Progenitor cell of endocrine pancreas (in vitro differentiated cells): ENCODE measurements at places on chromosomes 2 and 18.
A peak's percentile ranks its signal among the peaks of the same experiment; 100 is the strongest.

GRCh38 chr2:71224935-71225334, 2.0 kb downstream of the PAIP2B start:
- DNase-seq = no peak

- no peak for DNase-seq
Observed at GRCh38 chr2:65551528-65551927, 119.1 kb upstream of the SPRED2 start.

- no peak for DNase-seq
Observed at GRCh38 chr2:128058114-128058513, 30.3 kb upstream of the SAP130 start.

GRCh38 chr2:28390746-28391563, 1.7 kb upstream of the FOSL2 start:
- peak; percentile 42 for DNase-seq

GRCh38 chr18:965921-966758, 61.5 kb downstream of the ADCYAP1 start:
- no peak for DNase-seq

- DNase-seq = no peak
Observed at GRCh38 chr2:99422599-99422998, 67.2 kb downstream of the REV1 start.

- DNase-seq = no peak
Observed at GRCh38 chr2:56369316-56369715, 185.5 kb downstream of the CCDC85A start.

GRCh38 chr2:237763812-237764211, 34.8 kb upstream of the RBM44 start:
- no peak for DNase-seq

DNA sequence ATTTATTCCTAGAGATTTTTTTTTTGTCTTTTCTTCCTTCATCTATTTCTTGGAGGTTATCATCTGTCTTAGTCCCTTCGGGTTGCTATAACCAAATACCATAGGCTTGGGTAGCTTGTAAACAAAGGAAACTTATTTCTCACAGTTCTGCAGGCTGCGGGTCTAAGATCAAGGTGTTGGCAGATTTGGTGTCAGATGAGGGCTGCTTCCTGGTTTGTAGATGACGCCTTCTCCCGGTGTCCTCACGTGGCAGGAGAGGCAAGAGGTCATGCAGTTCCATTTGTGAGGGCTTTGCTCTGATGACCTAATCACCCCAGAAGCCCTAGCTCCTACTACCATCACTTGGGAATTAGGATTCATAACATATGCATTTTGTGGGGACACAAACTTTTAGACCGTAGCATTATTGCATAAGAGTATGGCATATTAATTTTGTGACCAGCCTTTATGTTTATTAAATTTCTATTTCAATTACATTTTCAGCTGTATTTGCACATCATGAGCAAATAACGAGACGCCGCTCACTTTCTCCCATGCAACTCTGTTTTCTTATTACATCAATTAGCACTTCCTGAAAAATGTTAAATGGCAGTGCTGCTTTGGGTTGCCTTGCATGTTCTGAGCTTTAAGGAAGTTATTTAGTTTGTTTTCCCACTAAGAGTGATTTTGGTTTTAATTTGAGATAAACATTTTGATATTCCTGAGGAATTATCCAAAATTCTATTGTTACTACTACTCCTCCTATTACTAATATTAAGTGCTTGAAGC, 246.4 kb upstream of the HDAC4 start:
- no peak for DNase-seq

DNA sequence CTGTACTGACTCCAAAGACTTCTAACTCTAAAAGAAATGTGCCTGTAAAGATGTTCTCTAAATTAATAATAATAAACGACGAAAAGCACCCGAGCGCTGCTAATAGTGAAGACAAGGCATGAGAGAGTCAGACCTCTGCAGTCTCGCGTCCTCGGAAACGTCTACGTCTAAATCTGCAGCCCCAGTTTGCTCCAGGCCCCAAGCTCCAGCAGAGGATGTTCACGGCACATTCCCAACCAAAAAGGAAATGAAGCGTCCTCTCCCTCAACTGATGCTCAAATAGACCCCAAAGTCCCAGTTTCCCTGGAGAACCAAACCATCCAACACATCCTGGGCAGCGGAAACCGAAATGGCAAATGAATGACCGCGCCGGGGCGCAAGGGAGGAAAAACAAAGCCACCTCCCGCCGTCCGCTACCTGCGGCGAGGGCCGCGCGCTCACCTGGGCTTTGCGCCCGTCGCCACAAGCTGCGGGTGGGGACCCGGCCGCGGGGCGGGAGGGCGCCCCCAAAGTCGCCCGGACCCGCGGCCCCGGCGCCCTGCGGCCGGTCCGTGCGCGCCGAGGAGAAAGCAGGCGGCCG, 47.1 kb upstream of the CCDC150 start:
- peak; percentile 53 for DNase-seq

- no peak for DNase-seq
Observed at GRCh38 chr2:96575785-96576456, 39.4 kb downstream of the ARID5A start.

- DNase-seq = no peak
Observed at GRCh38 chr2:159953136-159953823, 109.1 kb downstream of the PLA2R1 start.

GRCh38 chr2:238640486-238640885, 207.4 kb upstream of the TWIST2 start:
- DNase-seq = no peak

- no peak for DNase-seq
Observed at GRCh38 chr2:223366566-223366965, 235.6 kb downstream of the SCG2 start.

- no peak for DNase-seq
Observed at GRCh38 chr2:1623906-1624445, 120.3 kb downstream of the PXDN start.

DNA sequence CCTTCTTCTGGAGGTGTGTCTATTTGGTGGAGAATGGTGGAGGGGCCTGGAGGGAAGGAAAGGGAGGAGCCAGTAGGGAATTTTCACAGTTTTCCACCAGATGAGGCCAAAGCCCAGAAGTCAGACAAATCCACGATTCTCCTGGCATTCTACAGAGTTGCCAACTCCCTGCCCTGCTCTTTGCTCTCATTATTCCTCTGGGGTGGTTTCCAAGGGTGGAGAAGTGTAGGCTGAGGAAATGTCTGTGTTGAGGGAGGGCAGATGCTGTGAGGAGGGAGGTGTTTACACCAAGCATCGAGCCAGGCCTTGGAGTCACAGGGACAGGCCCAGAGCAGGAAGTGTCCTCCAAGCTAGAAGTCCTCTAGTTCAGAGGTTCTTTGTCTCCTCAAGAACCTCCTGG, 124.1 kb upstream of the LGALSL start:
- DNase-seq = no peak

GRCh38 chr2:73070643-73071359, 711 bp downstream of the SFXN5 start:
- peak; percentile 49 for DNase-seq

DNA sequence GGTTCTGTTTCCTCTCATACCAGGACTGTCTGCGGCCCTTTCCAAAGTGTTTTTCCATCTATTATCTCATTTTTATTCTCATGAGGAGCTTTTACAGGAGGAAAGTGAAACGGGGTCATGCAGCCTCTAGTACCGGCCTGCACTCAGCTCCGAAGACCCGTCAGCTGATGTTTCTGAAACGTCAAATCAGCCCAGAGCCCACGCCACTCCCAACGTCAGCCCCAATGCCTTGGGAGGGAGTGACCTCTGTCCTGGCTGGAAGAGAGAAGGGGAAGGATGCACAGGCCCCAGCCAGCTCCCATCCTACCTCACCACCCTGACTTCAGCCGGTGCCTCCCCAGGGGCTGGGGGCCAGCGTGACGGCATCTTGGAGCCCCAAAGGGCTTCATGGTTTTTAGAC, 58.5 kb downstream of the ADCY3 start:
- no peak for DNase-seq

DNA sequence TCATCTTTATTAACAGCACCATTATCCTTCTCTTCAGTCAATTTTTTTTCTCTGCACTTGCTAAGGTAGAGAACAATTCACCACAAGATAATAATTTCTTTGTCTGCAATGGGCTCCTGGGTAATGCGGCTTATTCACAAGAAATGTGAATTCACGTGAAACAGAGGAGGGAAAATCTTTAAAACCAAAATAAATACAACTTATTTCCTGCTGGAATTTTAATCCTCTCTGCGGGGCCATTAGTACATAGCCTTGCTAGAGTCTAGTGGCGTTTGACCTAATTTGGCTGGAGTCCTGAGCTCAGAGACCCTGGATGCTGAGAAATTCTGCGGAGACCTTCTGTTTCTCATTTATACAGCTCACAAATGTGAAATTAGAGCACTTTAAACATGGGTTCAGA, 319.3 kb upstream of the MMADHC start:
- DNase-seq = no peak

DNA sequence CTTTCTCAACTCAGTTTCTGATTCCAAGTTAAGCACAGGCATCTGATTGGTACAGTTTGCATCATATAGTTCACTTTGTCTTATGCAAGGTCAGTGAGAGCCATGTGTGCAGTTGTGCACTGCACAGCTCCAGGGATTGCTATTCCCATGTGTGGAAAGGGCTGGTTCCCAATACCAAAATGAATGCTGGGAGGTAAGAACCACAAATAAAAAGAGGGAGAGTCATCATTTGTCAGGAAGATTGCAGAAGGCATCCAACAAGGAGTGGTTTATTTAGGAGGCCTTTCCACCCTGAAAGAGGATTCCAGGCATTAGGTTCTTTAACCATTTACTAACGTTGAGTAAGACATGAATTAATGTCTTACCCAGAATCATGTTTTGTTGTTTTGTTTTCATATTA, 141.2 kb upstream of the ST6GAL2 start:
- no peak for DNase-seq

DNA sequence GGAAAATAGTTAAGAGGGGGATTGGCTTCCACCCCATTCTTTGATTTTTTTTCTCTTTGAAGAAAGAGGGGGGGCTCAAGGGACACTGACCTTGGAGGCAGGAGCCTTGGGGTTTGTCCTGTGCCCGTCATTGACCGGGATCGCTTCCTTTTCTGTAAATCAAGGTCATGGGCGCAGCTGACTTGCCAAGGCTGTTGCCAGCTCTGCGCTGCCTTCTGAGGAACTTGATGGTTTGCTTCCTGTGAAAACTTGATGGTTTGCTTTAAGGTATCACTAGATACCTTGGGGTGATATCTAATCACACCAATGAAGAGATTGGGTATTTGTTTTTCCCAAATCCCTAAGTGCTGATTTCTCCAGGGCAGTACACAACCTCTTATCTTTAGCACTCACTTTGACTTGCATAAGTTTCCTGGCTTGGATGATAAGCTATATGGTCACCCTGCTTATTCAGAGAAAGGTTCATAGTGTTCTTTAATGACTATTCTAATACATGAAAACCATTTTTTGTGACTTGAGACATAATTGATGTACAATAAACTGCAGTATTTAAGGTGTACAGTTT, 56.0 kb downstream of the DGKD start:
- DNase-seq = no peak

DNA sequence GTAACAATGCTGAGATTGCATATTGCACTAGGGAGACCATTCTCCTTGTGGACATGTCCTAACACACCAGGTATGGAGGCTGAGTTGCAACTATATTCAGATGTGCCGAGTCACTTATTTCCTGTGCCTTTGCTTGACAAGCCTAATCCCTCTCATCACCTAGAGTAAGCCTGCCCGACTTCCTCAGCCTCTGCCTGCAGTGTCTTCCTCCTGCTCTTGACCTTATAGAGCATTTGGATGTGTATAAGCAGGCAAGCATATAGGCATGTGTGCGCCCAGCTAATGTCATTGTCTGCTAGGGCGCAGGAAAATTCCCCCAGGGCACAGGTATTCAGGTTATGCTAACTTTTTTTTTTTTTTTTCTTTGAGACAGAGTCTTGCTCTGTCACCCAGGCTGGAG, 316.9 kb downstream of the CDH2 start:
- no peak for DNase-seq

GRCh38 chr2:166246901-166247300, 119.1 kb upstream of the SCN1A start:
- DNase-seq = no peak

GRCh38 chr2:151907286-151908203, 79.3 kb upstream of the ARL5A start:
- DNase-seq = no peak

DNA sequence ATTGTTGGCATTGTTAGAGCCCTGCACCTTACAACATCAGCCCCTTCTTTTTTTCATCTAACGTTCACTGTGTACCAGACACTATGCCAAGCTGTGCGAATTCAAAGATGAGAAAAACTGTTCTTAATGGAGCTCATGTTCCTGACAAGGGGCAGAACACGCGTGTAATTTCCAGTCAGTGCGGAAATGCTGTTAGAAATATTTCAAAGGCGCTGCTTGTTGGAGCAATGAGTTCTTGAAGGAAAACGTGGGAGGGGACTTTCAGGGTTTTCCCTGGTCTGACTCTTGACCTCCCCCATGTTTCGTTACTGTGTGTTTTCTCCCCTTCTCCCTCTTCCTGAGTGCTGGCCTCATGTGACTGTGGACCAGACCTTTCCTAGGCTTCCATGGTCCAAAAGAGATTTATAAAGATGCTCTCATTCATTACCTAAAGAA, 1.5 kb downstream of the MTHFD2 start:
- no peak for DNase-seq

DNA sequence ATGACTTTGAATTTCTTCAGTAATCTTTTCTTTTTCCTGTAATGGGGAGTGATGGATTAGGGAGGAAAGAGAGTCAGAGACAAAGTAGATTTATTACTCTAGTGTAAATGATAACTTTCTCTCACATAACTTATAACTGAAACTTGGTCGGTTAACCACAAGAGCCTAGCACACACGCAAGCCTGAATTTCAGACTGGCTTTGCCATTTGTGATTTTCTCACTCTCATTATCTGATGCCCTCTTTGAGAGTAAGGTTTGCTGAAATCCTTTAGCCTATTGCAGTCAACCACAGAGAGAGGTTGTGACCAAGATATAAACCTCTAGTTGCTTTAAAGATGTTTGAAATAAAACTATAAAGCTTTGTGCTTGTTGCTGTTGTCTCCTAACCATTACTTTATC, 117.9 kb upstream of the NETO1 start:
- DNase-seq = no peak

DNA sequence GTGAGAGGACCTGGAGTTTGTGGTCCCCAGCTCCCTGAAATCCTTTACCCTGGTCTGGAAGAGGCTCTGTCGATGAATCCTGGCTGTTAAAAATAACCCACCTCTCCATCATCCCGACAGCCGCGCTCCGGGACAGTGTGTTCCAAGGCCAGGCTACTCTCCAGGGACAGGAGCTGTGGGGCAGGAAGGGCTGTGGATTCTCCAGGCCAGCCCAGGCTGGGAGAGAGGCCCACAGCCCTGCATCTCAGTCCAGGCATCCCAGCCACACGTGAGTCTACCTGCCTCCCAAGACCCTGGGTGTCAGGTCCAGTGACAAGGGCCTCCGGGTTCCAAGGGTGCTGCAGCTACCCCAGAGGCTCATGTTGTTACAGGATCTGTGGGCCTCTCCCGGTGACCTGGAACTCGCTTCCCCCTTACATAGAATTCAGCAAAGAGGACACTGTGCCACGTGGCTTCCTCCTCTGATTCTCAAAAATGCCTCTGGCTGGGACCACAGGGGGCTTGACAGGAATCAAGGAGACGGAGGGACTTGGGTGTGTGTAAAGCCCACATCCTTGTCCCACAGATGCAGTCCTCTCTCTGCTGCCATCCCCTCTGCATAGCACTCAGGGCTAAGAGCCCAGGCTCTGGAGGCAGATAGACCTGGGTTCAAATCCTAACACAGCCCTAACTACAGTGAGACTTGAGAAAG, 17.3 kb downstream of the ADRA2B start:
- no peak for DNase-seq

GRCh38 chr18:44821924-44822323, 141.2 kb downstream of the SETBP1 start:
- DNase-seq = no peak
